ENCODE measurements at places on chromosomes 3 and 15.
A peak's percentile ranks its signal among the peaks of the same experiment; 100 is the strongest.

DNA sequence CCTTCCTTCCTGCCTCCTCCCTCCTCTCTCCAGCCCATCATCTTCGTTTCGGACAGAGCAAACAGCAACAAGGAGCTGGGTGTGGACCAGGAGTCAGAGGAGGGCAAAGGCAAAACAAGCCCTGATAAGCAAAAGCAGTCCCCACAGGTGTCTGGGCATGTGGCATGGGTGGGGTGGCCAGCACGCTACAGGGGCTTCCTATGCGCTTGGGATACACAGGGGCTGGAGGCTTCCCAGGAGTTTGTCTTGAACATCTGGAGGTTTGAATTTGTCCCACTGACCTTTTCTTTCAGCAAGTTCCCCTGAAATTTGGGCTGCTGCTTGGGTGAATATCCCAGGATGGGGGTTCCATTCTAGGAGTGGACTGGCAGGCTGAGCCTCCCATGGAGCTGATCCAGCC, 48.9 kb downstream of the CAPN3 start:
- DNase-seq = no peak

- DNase-seq = peak; percentile 33
Measured at GRCh38 chr15:71469413-71469812, 340.9 kb upstream of the NR2E3 start.

- DNase-seq = no peak
Measured at GRCh38 chr3:105006164-105006563, 360.5 kb upstream of the ALCAM start.

- DNase-seq = no peak
Measured at GRCh38 chr3:31263897-31264296, 268.8 kb upstream of the STT3B start.

DNA sequence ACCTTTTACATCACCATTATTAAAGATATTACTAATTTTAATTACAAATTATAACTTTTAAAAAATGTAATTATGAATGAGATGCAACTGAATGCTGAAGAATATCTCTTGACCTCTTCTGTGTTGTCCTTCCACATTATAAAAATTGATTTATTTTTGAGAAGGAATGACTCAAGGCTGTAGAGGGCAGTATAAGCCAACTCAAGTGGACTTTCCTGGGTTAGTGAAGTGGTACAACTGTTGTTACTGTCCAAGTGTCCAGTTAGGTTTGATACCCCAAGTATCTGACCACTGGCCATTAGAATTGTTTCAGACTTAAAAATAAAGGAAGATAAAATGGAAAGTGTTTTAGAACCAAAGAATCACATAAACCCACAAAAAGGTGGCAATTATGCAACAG, 51.9 kb downstream of the BBX start:
- DNase-seq = no peak

DNA sequence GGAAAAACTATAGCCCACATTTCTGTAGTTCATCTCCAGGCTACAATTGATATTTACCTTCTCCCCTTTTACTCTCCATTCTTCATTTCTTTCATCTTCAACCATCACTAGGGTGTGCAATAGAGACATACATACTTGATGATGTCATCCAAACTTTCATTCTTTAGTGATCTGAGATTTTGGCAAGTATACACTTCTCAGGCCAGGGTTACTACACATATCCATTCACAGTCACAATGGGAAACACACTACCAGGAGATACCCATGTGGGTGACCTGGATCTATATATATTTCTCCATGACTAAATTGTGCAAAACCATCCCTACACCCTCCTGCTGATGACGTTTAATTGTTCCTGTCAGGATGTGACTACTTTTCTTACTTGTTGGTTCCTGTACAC, 769.5 kb upstream of the DPPA4 start:
- DNase-seq = no peak

DNA sequence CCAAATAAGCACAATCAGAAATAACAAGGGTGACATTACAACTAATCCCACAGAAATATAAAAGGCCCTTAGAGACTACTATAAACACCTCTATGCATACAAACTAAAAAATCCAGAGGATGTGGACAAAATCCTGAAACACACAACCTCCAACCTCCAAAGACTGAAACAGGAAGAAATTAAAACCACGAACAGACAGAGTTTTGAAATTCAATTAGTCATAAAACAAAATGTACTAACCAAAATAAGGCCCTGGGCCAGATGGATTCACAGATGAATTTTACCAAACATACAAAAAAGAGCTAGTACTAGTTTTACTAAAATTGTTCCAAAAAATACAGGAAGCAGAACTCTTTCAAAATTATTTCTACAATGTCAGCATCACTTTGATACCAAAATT, 1043.6 kb downstream of the DIPK2A start:
- no peak for DNase-seq

DNA sequence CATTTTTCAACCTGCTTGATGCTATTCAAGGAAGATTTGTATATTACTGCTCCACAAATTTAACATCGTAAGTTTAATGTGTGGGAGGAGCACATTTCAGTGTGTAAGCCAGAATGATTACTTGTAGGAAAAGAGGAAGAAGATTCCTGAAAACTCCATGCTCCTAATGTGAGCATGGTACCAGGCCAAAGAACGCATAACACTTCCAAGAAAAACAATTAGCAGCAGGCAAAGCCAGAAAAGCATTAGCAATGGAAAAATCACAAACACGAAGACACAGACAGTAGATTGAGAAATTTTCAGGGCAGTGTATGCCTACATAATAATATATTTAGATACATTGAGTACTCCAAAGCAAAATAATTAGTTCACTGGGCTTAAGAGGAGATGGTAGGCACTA, 96.6 kb upstream of the CBLB start:
- DNase-seq = no peak

DNA sequence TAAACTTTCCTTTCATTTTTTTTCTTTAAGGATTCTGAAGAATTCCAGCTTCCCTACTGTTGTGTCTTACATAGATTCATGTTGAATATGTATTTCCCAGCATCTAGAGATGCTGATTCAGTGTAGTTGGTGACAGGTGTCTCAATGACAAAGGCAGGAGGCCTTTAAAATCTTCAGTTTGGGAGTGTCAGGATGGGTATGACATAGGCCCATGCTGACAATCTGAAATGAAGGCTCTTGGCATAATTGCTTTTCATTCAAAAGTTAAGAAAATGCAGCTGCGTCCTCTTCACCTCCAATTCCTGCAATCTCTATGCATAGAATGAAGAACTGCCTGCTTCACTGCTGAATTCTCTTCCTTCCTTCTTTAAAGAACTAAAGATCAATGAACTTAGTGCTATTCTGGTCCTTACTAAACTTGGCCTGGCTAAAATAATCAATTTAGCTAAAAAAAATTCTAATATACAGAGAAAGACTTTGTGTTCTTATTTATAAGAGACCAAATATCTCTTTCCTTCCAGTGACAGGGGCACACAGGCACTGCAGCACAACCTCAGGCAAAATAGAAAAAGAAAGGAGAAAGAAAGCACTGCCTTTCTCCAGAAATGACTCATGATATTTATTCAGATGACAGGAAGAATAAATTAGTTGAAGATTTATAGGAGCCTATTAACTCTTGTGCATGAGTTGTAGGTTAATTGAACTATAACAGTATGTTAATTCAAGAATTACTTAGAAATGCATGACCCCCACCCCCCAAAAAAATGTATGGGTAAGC, 152.6 kb upstream of the GBE1 start:
- DNase-seq = no peak

- peak; percentile 45 for DNase-seq
Measured at GRCh38 chr3:71581457-71582035, 2.0 kb downstream of the FOXP1 start.

DNA sequence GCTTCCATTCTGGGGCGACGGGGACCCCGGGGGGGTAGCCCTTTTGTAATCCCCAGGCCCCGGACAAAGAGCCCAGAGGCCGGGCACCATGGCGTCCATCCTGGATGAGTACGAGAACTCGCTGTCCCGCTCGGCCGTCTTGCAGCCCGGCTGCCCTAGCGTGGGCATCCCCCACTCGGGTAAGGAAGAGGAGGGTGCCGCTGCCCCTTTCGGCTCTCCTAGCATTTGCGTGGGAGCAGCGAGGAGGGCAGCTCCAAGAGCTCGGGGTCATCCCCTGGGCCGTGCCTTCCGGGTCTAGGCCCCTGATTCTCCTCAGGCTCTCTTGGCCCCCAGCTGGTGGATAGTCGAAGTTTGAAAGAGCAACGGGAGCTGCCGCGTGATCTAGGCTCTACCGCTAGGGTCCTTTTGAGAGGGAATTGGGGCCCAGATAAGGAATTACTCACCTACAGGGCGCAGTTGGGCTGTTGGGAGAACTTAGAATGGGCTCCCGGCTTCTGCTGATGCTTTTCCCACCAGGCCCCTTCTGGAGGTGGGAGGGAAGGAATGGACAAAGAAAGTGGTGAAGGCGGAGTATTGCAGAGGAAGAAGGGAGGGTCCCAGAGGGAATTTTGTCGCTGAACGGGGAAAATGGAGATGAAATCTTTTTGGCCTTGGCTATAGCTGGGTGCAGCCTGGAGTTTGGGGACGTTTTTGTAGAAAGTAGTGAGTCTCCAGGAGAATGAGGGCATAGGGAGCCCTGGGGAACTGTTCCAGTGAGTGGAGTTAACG, 615 bp downstream of the VPS18 start:
- DNase-seq = peak; percentile 73

DNA sequence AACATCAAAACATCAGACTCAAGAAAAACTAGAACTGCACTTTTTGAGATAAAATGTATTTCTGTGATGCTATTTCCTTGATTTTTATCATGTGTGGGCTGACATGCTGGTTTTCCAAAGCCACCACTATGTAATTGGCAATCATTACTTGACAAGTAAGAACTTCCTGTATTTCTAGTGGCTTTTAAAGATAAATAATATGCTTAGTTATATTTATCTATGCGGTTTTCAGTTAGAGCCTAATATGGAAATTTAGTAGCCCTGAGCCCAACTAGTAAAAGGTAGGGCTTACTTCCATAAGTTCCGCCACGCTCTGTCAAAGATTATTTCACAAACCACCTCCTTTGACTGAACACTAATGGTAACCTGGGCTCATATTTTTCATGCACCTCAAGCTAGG, 91.6 kb downstream of the PPARG start:
- DNase-seq = no peak

DNA sequence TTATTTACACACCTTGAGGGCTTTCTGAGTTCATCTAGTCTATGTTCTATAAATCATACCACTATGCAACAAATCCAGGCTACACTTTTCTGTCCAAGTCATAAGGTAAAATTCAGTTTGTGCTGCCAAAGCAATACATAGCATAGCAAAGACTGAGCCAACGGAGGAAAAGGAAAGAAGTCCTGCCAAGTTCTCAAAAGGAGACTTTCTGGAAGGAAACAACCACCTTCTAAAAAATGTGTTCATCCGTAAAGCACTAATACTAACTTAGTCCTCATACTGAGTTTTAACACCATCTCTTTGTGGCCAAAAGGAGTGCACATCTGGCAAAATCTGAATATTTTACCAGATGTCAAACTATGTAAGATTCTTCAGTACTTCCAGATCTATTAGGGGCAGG, 620.2 kb downstream of the RBMS3 start:
- no peak for DNase-seq
